ENCODE measurements at places on chromosomes 12 and 14.

- no peak for DNase-seq
Observed at GRCh38 chr14:96705422-96706092, 91.6 kb upstream of the VRK1 start.

DNA sequence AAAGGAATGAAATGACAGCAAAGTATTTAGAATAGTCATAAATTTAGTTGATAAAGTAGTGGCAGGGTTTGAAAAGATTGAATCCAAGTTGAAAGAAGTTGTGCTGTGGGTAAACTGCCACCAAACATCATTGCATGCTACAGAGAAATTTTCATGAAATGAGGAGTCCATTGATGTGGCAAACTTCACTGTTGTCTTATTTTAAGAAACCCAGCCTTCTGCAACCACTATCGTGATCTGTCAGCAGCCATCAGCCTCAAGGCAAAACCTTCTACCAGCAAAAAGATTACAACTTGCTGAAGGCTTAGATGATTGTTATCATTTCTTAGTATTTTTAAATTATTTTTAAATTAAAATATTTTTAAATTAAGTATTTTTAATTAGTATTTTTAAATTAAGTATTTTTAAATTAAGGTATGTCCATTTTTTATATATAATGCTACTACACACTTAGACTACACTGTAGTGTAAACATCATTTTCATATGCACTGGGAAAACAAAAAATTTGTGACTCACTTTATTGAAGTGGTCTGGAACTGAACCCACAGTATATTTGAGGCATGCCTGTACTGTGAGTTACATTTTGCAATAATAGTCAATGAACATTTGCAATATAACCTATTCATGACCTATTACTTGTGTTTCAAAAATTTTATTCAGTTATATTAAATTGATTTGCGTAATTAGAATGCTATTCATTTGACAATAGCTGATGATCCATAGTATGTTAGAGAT lies 67.2 kb upstream of the SYT1 start:
- peak; percentile 63 for DNase-seq

DNA sequence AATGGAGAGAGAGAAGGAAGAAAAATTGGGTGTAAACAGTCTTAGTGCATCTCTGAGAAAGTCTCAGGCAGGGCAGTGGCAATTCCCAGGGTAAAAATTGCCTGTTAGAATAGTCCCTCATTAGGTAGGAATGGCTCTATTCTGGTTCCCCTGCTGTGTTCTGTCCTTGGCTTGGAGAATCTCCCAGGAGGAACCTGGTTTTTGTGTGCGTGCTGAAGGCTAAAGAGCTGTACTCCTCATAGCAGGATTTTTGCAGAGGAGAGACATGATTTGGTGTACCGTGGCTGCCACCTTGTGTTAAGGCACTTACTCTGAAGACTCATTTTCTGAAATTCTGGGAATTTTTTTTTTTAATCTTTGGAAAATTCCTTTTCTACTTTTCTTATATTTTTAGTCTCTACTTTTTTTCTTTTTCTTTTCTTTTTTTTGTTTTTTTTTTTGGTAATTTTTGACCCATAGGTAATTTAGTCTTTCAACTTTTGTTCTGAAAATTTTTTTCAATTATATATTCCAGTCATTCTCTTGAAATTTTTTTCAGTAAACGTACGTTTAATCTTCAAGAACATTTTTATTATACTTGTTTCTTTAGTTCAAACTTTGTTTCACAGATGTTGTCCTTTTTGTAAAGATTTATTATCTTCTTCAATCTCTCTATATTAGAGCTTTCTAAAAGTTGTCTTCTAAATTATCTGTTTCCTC lies 63.8 kb downstream of the FBXO33 start:
- peak; percentile 86 for DNase-seq

DNA sequence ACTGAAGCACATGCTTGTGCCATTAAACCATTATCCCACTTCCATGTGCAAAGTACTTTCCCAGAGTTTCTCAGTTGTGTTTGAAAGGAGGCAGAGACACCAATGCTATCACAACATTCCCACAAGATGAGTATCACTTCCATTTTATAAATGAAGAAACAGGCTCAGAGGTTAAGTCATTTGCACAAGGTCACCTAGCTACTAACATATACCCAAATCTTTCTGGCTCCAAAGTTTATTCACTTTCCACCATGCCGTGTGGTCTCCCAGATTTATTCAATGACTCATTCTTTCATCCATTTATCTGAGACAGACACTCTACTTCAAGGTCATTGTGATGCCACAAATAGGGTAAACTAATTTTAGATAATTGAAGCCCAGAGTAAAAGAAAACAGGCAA lies 9.4 kb downstream of the ART4 start:
- no peak for DNase-seq

- DNase-seq: no peak
Observed at GRCh38 chr14:54889919-54890318, 12.7 kb downstream of the GCH1 start.

DNA sequence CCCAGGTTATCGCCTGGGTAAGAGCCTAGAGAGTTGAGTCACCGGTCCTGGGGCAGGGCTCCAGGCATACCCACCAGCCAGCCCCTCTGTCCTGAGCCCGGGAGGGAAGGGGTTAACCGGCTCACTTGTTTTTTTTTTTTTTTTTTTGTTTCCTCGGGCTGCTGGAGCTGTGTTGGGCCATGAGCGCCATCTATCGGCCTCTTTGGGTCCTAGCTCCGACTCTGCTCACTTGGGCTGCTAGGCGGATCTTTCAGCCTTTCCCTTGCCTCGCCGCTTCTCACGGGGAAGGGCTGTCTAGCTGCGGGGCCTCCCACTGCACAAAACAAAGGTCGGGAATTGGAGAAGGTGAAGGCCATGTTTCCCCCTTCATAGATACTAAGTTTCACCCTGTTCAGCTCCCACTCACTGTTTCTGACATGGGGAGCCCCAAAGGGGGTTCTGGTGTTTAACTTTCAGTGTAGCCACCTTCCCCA lies 2.8 kb upstream of the SMUG1 start:
- DNase-seq: peak; percentile 72

DNA sequence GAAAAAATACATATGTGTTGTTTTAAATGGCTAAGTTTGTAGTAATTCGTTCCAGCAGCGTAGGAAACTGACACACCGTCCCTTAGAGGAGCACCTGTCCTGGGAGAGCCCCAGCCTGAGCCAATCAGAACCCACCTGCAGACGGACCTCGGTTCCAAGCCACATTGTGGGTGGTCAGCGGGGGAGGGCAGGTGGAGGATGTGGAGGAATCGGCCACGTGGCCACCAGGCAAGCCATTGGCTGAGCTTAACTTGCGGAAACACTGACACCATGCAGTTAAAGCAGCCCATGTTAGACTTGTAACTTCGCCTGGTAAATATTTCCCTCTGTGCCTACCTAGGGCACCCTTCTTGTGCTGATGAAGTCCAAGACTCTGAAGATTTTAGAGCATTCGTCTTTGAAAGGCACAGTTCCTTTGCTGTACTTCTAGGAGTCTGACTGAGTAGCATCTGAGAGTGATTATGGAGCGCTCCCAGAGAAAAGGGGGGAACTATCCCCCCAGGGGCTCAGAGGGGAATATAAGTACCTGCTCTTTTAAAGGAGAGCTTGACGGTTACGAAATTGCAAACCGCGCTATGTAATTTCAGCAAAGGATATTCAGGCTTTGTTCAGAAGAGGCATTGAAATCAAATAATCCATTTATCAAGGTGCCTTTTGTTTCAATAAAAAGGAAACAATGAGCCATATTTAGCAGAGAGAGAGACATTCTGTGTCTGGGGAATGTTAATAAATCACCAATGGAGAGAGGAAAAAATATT lies 135.7 kb downstream of the TMEM132C start:
- DNase-seq: no peak

- no peak for DNase-seq
Observed at GRCh38 chr14:62206456-62206855, 444.2 kb downstream of the SNAPC1 start.

GRCh38 chr12:113142173-113142885 lies 6.8 kb upstream of the RASAL1 start:
- DNase-seq: no peak

GRCh38 chr12:107761502-107761904 lies 566 bp upstream of the PRDM4 start:
- no peak for DNase-seq

Data from astrocyte of the cerebellum (primary cell).